AG09309 (cell line): ENCODE measurements at places on chromosomes 2 and 18.

DNA sequence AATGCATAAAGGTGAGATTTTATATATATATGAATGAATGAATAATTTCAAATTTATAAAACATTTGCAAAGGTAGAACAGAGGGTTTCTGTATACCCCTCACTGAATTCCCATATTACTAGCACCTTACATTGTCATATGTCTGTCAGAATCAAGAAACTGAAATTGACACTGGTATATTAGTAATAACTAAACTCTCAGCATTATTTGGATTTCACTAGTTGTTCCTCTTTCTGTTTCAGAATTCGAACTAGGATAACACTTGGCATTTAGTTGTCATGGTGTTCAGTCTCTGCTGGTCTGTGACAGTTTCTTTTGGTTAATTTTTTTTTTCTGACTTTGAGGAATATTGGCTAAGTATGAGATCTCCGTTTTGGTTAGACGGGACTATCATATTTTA is 275.9 kb downstream of the DCC start:
- no peak for DNase-seq

DNA sequence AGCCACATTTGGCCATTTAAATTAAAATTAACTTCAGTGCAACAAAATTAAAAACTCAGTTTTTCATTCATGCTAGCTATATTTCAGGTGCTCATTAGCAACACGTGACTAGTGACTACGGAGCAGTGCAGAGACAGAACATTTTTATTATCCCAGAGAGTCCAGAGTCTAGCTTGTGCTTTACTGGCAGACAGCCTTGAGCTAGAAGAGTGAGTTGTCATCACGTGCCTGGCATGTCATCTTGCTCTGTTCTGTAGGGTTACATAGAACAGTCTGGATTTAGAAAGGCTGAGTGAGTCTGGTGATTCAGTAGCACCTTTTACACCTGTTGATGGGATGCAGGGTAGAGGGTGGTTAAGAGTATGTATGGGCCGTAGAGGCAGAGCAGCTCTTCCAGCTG is 136.9 kb upstream of the IL1R2 start:
- DNase-seq = no peak

DNA sequence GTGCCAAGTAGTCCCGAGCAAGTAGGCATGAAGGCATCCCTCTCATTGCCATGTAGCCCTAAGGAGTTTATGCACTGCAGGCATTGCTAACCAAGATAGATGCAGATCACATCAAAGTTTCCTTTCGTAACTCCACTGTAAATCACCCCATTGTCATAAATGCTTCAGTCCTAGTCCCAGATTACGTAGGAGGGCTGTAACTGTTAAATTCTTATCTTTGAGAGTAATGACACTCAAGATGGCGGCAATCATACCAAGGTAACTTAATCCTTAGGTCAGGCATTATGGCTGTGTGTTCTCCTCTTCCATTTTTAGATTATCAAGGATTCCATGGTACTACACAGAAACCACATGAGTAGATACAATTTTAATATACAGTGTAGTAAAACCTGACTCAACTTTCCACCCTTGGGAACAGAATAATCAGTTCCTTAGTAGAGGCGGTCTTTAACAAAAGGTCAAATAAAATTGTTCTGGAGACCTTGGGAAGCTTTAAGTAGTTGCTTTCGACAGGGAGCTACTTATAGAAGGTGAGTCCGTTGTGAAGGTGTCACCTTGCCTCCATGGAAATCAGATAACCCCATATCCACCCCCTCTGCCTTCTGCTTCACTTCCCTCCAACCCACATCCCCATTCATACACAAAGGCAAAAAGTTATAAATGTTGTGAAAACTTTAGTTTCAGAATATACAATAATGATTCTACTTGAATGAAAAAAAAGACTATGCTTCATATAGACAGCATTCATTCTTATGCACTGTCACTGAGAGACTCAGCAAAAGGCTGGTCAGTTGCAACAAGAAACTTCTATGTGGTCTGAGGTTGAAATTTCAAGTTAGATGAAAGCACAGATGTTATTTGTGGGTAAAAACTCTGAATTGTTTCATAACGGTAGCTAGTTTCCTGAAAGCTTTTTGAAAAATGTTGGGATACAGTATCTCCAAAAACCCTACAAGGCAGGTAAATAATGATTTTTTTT is 64.8 kb upstream of the GALNT5 start:
- DNase-seq = no peak

- no peak for DNase-seq
These were observed 158.4 kb downstream of the NDUFA10 start for GRCh38 chr2:239866778-239867177.

GRCh38 chr2:119442226-119442619 is 10.6 kb downstream of the TMEM37 start:
- DNase-seq = no peak

DNA sequence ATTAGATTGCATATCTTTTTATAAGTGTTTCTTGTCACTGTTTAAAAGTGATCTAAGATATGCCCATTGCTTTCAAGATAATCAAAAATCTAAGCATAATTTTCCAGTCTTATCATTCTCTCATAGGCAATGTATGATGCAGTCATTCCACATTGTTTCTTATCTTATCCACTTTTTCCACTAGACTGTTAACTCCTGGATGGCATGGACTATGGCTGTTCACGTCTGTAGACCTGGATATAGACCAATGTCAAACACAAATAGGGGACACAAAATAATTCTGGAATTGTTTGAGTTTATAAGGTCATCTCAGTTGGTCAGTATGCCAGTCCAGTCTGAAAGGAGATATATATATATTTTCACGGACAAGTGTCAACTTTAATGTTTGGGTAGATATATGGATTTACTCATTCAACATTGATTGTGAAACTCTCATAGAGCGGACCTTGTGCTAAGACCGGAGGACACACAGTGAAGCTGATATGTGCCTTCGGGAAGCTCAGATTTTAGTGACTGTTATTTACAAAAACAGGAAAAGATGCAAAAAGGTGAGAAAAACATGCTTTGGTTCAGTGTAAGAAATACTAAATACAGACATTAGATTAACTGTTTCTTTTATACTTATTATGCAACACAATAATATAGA is 689.4 kb upstream of the SLC8A1 start:
- DNase-seq = no peak

GRCh38 chr2:164770421-164770916 is 71.2 kb downstream of the COBLL1 start:
- no peak for DNase-seq

- no peak for DNase-seq
These were observed 140.0 kb downstream of the BAZ2B start for GRCh38 chr2:159476329-159476728.

- DNase-seq = no peak
These were observed 15.0 kb upstream of the DGUOK start for GRCh38 chr2:73911548-73912208.

GRCh38 chr2:3460831-3461800 is 58.2 kb downstream of the ADI1 start:
- DNase-seq = no peak

- peak; percentile 10 for DNase-seq
These were observed 37.2 kb downstream of the TSHZ1 start for GRCh38 chr18:75247611-75248421.

- no peak for DNase-seq
These were observed 1.3 kb downstream of the TMEM37 start for GRCh38 chr2:119432851-119433522.

DNA sequence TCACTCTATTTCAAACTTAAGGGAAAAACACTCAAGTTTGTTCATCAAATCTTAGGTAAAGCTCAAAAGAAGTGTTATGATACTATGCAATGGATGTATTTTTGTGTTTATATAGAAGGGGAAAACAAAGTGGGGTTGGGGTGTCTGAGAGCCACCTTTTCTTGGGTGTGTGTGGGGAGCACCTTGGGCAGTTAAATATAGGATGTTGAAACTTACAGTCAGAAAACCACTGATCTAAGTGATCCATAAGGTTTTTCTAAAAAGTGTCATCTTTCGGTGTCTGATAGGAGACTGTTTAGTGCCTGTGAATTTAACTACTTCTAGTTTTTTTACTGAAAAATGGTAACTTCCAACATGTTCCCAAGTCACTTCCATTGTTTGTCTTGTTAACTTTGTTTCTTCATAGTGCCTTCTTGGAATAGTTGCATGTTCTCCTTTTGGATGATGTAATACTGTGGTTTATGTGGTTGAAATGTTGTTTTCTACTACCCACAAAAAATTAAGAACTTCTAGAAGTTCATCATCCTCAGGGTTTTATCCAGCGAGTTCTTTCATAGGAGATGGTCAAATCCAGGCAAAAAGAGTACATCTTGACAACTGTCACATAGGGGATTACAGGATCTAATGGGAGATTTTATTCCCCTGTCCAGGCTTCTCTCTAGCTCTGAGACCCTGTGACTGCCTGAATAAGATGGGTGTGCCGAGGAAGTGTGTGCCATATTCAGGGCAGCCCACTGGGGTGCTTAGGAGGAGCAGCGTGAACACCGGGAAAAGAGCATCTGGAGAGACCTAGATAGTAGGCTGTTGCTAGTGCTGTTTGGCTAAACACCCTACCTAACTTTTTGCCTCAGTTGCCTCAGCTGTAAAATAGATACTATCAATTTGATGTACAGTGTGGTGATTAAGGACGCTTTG is 46.2 kb downstream of the CAB39 start:
- DNase-seq = peak; percentile 84

- DNase-seq = no peak
These were observed 15.3 kb downstream of the FBLN7 start for GRCh38 chr2:112153501-112153900.

- no peak for DNase-seq
These were observed 2.4 kb downstream of the DNAJB2 start for GRCh38 chr2:219281588-219281987.

- DNase-seq = no peak
These were observed 9.5 kb upstream of the KLHL29 start for GRCh38 chr2:23375448-23375847.
